ENCODE measurements at places on chromosomes 7 and 10. TPM values are rescaled to one million over a fixed set of nuclear protein-coding genes. Genes with fewer than 3 reads are reported as not detected.

The SPDYE2 gene
- total RNA-seq: not detected

The GSDME gene
- total RNA-seq: 41.3 TPM

The CALD1 gene
- 255 TPM for total RNA-seq

The GRM8 gene
- not detected for total RNA-seq

The SPDYE9 gene
- total RNA-seq: not detected

The UTF1 gene
- total RNA-seq: not detected
